ENCODE measurements at places on chromosomes 4 and X.
A peak's percentile ranks its signal among the peaks of the same experiment; 100 is the strongest.

DNA sequence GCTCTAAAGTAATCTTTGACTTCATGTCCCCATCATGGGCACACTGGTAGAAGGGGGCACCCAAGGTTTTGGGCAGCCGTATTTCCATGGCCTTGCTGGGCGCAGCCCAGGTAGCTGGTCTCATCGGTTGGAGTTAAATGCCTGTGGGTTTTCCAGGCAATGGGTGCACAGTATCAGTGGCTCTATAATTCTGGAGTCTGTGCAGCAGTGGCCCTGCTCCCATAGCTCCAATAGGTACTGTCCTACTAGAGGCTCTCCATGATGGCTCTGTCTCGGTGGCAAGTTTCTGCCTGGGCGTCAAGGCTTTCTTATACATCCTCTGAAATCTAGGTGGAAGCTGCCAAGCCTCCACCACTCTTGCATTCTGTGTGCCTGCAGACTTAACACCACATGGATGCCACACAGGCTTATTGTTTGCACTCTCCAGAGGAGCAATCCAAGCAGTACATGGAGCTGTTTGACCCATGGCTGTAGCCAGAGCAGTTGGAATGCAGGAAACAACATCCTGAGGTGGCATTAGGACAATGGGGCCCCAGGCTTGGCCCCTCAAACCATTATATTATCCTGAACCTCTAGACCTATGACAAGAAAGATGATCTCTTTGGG is 60.5 kb upstream of the UGT8 start:
- no peak for DNase-seq

GRCh38 chr4:121143131-121143530 is 21.0 kb downstream of the TNIP3 start:
- no peak for DNase-seq

- DNase-seq, result no peak
Observed at GRCh38 chr4:177376024-177376423, 66.2 kb downstream of the AGA start.

DNA sequence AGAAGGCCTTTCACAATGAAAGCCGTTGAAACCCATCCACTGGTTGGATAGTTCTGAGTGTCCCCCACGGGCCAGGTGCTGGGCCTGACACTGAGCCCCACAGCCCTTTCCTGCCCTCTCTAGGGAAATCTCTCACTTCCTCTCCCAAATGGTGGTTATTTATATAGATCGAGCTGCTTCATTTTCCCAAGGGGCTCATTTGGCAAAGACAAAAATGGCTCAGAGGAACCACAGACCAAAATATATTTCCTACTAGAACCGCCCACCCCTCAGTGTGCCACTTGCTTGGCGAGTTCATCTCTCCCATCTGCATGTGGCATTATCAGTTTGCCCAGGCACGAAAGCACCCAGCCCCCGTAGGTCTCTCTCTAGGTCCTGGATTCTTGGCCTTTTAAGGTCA is 53.3 kb upstream of the STIM2 start:
- no peak for DNase-seq

- DNase-seq, result no peak
Observed at GRCh38 chr4:9946170-9946569, 75.1 kb downstream of the SLC2A9 start.

DNA sequence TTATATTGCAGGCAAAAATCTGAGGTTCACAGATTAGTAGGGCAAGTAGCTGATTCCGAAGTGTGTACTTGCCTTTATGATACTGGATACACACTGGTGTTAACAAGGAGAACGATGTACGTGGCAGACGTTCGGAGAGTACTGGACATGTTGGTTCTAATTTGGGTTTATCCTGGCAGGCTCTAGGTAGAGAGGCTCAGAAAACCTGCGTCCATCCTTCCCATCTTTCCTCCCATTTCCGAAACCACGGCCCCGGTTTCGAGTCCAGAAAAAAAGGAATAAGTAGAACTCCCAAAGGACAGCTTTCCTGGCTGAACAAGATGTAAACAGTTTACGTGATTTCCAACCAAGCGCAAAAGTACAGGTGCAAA is 351 bp upstream of the SLC30A9 start:
- no peak for DNase-seq

DNA sequence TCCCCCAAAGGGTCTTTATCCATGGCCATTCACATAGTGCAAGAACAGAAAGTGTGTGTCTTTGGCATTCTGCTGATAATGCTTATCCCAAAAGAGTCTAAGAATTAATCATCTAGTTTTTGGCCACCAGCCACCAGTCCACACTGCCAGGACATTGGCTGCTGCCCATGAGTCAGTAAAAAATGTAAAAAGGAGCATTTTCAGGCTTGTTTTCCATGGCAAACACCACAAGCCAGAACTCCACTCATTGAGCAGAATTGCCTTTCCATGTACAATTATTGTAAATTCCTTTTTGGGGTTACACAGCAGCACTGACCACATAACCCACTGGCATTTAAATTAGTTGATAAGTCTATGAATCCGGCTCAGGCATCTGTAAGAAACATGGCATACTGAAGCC is 89.2 kb upstream of the PRDX4 start:
- no peak for DNase-seq

DNA sequence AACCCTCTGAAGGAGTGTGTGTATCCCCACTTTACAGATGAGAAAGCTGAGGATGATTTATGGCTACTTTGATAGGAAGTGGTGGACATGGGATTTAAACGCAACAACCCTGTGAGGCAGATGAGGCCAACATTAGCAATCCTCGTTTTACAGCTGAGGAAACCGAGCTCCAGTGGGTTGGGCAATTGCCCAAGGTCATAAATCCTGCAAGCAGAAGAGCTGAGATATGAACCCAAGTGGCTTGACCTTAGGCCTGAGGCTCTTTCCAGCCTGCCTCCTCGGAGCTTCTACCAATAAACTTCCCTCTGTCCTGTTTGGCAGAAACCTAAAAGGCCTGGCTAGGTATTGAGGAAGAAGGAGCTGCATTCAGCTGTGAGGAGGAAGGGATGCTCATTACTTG is 185.5 kb upstream of the RBPJ start:
- DNase-seq, result no peak

DNA sequence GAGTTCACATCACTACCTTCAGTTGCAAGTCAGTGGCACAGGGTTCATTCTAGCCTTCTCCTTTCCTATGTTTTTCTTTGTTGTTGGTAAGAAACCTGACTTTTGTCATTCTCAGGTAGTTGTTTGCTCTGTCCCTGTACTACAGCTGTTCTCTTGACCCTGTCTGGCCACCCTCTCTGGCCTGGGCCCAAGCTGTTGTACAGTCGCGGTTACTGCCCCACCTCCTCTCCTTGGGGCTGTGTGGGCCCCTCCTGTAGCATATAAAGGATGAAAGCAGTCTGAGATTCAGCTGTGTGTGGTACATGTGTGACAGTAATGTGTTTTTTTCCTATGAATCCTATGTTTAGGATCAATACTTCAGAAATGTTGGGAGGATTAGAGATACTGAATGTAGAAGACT is 12.5 kb downstream of the MOB1B start:
- no peak for DNase-seq

DNA sequence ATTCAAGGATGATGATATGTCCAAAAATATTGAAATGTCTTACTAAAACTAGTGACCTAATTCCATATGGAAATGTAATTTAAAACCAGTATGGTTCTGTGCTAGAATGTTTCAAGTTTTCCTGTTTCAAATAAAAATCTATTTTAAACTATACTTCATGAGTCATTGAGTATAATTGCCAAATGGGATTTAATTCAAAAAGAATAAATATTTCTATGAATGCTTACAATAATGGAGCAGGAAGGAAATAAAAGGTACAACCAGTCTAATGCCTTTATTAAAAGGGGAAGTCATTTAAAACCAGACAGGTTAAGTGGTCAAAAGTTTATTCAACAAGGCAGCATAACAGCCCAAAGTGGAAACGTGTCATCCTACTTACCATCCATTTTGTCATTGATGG is 2347.1 kb downstream of the PCDH7 start:
- no peak for DNase-seq

DNA sequence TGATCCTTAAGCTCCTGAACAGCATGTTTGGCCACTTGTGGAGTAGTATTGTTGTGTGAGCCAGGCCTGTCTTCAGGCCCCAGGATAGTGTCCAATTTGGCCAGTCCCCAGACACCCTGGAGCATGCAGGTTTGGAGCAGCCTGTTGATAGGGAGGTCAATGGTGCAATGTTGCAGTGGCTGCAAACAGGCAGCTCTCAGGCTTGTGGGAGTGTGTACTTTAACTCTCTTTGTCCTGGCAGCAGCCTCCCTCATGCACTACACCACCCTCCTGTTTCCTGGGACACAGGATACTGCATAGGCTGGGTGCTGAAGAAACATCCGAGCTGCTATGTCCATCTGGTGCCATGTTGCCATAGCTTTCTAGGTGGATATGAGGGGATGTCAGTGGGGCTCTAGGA is 24.0 kb downstream of the TECRL start:
- DNase-seq, result no peak

- DNase-seq, result no peak
Observed at GRCh38 chr4:140304346-140304745, 69.1 kb upstream of the SCOC start.

- no peak for DNase-seq
Observed at GRCh38 chr4:40241941-40242340, 45.1 kb downstream of the RHOH start.

DNA sequence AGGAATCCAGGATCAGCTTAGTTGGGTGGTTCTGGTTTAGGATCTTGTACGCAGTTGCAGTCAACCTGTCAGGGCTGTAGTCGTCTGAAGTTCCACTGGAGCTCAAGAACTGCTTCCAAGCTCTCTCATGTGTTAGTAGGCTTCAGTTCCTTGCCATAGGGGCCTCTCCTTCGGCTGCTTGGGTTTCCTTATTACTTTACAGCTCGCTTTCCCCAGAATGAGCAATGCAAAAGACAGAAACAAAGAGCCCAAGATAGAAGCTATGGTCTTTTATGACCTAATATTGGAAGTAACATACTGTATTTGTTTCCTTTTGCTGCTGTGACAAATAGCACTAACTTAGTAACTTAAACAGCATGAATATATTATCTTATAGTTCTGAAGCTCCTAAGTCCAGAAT is 51.7 kb downstream of the TIGD2 start:
- DNase-seq, result no peak

DNA sequence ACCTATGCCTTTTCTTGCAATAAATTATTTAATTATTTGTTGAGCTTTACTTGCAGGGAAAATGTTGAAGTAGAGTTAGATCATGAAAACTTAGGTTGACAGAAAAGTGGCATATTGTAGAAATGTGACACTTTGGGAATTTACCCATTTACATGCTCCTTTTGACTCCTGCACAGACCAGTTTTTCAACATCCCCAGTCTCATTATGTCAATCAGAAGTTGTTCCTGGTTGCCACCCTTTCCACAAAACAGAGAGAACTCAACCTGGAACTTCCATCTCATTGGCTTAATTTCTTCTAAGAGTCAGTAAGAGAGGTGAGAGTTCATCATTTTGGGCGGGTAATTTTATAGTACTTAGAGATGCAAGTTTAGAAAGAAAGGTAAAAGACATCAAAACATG is 284.6 kb upstream of the ANKRD50 start:
- no peak for DNase-seq

- peak; percentile 81 for DNase-seq
Observed at GRCh38 chr4:169810325-169811323, 52.9 kb upstream of the HPF1 start.

DNA sequence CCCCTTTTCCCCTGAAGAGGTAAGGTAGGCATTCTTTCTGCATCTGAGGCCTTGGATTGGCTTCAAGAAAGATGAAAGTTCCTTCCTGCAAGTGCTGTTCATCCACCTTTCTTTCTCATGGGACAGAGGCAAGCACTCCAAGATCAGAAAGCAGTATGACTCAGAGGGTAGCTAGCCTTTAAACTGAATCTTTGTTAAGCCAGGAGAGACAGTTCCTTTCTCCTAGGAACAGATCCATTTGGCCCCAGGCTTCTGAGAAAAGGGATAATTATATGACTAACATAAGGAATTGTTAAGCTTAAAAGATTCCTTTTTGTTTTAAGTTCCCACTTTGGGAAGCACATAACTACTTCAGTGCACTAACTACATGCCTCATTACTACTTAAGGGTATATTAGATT is 192.0 kb downstream of the PPP3CA start:
- DNase-seq, result no peak

- no peak for DNase-seq
Observed at GRCh38 chr4:159248384-159249178, 145.7 kb downstream of the RAPGEF2 start.

- no peak for DNase-seq
Observed at GRCh38 chrX:12563121-12563520, 228.1 kb upstream of the PRPS2 start.

- no peak for DNase-seq
Observed at GRCh38 chr4:70627620-70628019, 924 bp upstream of the ENAM start.

DNA sequence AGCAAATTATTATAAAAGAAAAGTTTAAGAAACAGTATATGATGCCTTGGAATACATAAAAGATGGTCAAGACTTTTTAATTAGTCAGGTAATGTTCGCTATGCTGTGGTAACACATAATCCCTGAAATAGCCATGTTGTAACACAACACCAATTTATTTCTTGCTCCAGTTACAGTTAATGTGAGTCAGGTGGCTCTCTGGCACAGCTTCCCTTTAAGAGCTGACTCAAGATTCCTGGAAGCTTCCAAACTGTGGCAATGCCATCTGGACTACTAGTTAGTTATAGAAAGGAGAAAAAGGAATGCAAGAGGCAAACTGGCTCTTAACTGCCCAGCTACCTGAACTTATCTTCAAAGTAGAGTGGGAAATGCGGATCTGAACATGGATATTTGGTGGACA is 210.5 kb downstream of the CHM start:
- DNase-seq, result no peak

- DNase-seq, result no peak
Observed at GRCh38 chr4:5043579-5043978, 7.7 kb upstream of the STK32B start.

DNA sequence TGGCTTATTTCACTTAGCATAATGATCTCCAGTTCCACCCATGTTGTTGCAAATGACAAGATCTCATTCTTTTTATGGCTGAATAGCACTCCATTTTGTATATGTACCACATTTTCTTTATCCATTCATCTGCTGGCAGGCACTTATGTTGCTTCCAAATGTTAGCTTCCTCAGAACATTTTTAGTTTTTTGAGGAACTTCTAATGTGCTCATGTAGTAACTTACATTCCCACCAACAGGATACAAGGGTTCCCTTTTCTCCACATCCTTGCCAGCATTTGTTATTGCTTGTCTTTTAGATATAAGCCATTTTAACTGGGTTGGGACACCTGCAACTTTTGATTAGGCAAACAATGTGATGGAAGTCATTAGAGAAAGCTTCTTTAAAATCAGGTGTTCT is 454.2 kb downstream of the NLGN4X start:
- no peak for DNase-seq

Measured in left kidney (tissue), 8 donors.